ENCODE measurements at places on chromosomes 4 and X.
A peak's percentile ranks its signal among the peaks of the same experiment; 100 is the strongest.

GRCh38 chrX:32137525-32137924 lies 1065.7 kb upstream of the FTHL17 start:
- DNase-seq = no peak

DNA sequence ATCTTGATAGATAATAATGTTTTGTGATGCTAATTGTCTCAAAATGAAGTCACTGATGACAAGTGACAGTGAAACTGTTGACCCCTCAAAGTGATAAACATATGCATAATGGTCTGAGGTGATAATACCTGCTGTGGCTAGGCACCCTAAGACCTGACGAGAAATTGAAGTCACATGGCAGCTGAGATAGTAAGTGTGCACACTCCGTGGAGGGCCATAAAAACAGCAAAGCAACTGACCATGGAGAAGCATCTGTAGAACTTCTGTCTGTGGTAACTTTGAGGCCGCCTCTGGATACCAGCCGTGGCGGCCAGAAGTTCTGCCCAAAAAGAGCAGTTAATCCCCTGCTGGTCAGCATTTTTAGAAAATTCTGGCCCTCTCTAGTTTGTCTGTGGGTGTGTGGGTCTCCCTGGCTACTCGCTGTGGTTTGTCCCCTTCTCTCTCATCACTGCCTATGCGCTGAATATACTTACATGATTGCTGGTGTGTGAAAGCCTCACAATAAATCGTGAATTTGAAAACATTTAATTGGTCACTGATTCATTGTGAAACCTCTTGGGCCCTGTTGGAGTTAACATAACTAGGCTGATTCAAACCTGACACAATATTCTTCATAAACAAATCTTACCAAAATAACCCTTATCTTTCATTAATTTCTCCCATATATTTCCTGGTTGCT lies 50.6 kb downstream of the CCDC149 start:
- DNase-seq = no peak

GRCh38 chr4:156976147-156976546 lies 4.5 kb upstream of the PDGFC start:
- DNase-seq = no peak

- no peak for DNase-seq
Measured at GRCh38 chr4:63458010-63458409, 951.2 kb downstream of the TECRL start.

GRCh38 chr4:154560419-154560801 lies 2.4 kb upstream of the FGB start:
- no peak for DNase-seq

- DNase-seq = no peak
Measured at GRCh38 chr4:21415728-21416127, 532.8 kb downstream of the KCNIP4 start.

DNA sequence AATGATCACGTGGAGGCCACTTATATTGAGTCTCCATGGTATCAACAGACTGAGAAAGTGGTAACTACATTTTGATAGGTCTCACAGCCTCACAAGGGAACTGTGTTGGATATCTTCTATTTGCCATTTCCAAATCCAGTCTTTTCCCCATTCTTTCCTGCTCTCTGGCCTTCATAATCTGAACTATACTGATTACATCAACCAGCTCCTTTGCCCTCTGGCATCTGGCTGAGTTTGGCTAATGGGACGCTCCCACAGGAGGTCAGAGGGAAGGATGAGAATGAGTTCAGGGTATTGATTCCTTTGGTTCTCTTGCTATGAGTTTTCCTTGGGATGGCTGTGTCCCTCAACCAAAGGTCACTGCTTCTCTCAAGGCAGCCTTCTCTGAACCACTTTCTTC lies 152.6 kb downstream of the RTL9 start:
- no peak for DNase-seq

DNA sequence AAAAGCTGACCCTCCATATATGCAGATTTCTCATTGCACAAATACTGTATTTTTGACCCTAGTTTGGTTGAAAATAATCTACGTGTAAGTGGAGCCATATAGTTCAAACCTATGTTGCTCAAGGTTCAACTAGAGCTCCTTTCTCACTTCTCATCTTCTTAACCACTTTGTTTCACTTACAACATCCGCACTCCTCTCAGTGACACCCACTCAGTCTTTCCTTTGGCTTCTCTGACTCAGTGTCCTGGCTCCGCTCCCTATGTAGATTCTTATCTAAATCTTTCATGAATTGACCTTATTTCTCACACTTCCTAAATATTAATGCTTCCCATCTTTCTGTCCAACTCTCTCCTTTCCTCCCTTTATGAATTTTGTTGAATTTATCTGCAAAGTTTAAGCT lies 32.9 kb upstream of the DKK2 start:
- DNase-seq = no peak

DNA sequence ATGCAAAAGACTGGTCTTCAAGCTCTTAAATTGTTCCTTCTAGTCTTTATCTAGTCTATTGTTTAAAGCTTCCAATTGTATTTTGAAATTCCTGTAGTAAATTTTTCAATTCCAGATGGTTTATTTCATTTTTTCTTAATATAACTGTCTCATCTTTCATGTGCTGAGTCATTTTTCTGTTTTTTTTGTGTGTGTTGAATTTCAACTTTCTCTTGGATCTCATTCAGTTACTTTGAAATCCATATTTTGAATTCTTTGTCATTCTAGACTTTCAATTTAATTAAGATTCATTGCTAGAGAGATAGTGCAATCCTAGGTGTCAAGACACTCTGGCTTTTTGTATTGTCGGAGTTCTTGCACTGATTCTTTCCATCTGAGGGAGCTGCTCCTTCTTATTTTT lies 128.0 kb upstream of the PRKG2 start:
- DNase-seq = no peak

- DNase-seq = no peak
Measured at GRCh38 chrX:44105228-44105913, 132.2 kb upstream of the NDP start.

GRCh38 chr4:123603165-123603564 lies 206.6 kb downstream of the SPRY1 start:
- no peak for DNase-seq

DNA sequence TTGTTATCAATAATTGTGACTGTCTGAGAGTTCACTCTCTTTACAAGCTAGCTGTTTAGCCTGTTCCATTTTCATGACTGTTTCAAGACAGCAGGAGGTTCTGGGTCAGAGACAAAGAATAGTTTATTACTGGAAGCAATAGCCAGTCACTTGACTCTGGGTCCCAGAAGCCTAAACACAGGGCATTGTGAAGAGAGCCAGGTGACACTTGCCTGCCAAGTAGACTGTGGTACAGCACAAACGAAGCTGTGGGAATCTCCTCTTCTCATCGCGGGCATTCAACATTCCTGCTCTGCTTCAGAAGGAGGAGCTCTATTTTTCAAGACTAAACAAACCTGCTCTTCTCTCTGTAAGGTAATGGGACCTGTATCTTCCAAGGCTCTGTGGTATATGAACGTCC lies 485.1 kb downstream of the TRIML1 start:
- DNase-seq = no peak

- DNase-seq = no peak
Measured at GRCh38 chrX:119130911-119131310, 3.3 kb upstream of the KIAA1210 start.

GRCh38 chrX:19785647-19786046 lies 101.8 kb downstream of the SH3KBP1 start:
- DNase-seq = peak; percentile 0

GRCh38 chr4:112735474-112735951 lies 98.6 kb downstream of the LARP7 start:
- DNase-seq = no peak

DNA sequence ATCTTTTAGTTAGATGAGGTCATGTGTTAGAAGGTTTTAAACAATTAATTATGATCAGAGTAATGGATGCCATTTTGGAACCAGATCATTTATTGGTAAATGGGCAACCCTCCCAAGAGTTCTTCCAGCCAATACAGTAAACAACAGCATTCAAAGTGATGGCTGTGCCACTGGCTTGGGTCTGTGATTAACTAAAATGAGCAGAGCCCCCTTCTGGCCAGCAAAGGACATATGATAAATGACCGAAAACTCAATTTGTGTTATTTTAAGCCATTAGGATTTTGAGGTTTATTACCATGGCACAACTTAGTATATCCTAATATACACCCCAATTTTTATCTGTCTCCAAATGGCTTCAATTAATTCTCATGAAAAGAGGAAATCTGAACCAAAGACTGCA lies 90.8 kb upstream of the NPFFR2 start:
- DNase-seq = no peak

- DNase-seq = no peak
Measured at GRCh38 chr4:991451-992296, 1.5 kb downstream of the SLC26A1 start.

- no peak for DNase-seq
Measured at GRCh38 chr4:165203541-165204461, 3.6 kb upstream of the KLHL2 start.

GRCh38 chr4:47617607-47618006 lies 132.5 kb downstream of the ATP10D start:
- DNase-seq = no peak

All from activated naive CD4-positive, alpha-beta T cell (primary cell).